ENCODE measurements at places on chromosomes 1 and 21.

- no peak for DNase-seq
Observed at GRCh38 chr21:33047231-33047630, 21.5 kb downstream of the OLIG2 start.

GRCh38 chr1:199172171-199173124 is 533.6 kb downstream of the PTPRC start:
- no peak for DNase-seq

DNA sequence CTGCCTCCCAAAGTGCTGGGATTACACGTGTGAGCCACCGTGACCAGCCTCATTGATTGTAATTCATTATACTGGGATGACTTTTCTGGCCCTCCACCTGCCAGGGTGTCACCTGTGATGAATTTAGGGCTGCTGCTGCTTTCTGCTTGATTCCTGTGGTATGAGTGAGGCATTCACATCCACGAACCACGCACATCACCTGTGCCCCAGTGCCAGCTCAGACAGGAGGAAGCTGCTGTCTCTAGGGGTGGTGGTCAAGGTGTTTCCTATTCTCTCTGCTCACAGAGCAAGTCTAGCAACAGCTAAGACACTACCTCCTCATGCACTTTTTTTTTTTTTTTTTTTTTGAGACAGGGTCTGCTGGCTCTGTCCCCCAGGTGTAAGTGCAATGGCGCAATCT is 12.3 kb upstream of the LDLRAD2 start:
- DNase-seq, result no peak

DNA sequence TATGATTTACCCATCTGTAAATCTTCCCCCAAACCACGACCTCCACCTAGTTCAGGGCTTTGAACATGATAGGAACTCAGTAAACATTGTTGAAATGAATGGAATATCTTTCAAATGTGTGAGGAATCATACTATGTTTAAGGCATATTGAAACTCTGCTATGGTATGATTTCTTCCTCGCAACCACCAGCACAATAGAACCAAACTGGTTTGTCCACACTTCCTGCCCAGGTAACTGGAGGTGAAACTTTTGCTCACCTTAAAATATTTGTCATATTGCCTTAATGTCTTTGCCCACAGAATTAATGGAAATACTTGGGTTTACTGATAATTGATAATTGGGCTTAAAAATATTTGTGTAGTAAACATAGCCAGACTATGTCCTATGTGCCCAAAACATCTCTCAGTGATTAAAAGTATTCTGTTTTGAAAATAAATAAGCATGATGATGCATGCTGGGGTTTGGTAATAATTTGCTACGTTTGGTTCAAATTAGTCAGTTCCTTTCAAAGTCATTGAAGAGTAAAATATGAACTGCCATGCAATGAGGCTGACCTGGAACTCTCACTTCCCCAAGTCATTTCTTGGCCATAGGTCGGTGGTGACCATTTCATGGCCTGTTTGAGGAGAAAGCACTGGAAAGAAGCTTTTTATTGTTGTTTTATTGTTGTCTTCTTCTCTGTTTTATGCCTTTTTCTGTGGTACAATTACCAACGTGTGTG is 73.3 kb downstream of the TNFSF18 start:
- no peak for DNase-seq

DNA sequence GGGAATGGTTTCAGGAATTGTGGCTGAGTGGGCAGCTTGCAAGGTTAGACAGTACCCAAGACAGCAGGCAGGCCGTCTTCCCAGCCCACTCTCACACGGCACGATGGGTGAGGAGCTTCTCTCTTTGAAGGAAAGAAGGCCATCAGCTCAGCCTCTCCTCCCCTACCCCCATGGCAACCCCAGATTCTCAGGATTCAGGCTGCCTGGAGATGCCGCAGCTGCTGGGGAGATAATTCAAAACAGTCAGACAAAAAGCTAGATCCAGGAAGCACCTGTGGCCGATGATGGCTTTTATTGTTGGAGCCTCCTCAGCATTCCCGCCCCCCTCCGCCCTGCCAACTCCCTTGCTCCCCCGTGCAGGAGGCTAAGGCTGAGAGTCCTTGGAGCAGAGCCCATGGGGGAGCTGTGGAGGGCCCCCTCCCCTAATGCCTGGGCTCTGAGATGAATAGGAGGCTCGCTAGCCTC is 220.5 kb downstream of the TRABD2B start:
- no peak for DNase-seq

DNA sequence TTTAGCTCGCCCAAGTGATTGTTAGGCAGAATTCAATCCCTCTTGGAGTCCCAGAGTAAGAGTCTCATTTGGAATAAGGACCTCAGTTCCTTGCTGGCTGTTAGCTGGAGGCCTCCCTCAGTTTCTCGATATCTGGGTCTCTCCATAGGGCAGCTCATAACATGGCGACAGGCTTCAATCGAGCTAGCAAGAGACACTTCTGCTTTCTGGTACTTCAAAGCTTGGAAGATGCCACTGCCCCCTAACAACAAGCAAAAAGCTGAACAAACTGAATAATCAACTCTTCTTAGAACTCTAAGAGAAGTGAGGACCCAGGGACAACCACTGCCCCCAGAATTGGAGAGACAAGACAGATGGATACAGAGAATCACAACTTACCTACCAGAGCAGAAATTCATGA is 86.2 kb downstream of the TEX35 start:
- no peak for DNase-seq

DNA sequence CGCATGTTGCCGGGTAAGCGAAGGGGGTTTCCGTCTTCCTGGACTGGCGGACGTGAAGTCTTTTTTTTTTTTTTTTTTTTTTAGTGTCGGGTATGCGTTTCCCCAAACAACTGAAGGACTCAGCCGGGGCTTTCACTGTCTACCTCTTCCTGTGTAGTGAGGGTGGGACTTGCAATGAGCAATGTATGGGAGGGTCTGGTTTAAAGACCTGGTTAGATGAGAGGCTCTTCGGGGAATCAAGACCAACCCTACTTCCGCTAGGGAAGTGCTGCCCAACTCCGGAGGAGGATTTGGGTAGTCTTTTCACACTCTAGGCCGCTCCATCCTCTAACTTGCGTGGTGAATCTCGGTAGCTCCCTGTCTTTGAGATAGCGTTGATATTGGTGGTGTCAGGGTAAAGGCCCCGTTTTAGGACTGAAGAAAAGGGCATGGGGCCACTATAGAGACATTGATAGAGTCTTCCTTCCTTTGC is 754 bp downstream of the PRRC2C start:
- peak; percentile 81 for DNase-seq

- DNase-seq, result no peak
Observed at GRCh38 chr1:233229288-233229687, 66.2 kb downstream of the PCNX2 start.

- no peak for DNase-seq
Observed at GRCh38 chr1:25174730-25175612, 57.3 kb downstream of the SYF2 start.

GRCh38 chr1:187310038-187310631 is 481.4 kb downstream of the PLA2G4A start:
- DNase-seq, result no peak

GRCh38 chr1:44799770-44800584 is at the start of gene PLK3:
TSS of gene PLK3 (plus strand) at chr1:44800377. CDS start at chr1:44800464, 87 bp downstream.
- peak; percentile 97 for DNase-seq

GRCh38 chr1:21287905-21288514 is 2.3 kb downstream of the ECE1 start:
- DNase-seq, result no peak

DNA sequence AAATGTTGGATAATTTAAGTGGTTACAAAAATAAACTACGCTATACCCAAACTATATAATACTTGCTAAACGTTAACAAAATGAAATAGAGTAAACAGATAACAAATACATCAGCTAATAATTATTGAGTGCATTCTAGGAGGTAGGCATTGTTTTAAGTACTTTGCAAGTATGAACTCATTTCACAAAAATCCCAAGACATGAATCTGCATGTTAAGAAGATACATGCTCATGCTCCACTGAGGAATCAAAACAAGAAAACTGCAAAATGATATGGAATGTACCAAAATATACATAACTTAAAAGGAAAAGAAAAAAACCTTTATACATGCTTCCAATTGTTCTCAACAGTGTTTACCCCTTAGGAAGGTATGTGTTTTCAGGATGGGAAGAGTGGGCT is 2.5 kb downstream of the FRRS1 start:
- DNase-seq, result no peak

DNA sequence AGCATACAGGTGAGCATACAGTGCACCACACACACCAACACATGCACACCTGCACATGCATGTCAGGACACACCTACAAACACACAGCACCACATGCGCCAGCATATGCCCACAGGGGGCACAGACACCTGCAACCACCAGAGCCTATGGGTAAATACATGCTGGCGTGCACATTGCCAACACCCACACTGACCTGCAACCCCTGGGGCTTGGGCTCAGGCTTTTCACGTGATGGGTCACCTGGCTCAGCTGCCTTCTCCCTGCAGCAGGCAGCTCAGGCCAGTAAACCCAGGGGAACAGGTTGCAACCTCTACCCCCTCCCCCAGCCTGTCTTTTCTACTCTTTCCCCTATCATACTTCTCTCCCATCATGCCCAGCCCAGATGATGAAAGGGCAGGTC is 8.1 kb downstream of the CD247 start:
- no peak for DNase-seq

DNA sequence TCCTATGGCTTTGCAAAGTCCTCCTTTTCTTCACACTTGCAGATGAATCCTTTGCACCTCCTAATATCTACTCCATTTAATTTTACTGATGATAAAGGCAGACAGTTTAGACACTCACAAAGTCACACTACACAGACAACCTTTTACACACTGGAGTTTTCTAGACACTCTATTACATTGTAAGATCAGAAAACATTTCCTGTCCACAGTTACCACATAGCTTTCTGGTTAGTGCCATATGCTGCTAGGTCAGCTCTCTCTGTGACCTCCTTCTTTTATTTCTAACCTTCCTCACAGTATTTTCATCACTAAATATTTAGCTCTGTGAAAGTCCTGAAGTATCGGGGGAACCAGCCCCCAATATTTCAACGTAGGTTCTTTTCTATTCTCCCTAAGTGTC is 5.1 kb downstream of the SH2D1B start:
- no peak for DNase-seq

DNA sequence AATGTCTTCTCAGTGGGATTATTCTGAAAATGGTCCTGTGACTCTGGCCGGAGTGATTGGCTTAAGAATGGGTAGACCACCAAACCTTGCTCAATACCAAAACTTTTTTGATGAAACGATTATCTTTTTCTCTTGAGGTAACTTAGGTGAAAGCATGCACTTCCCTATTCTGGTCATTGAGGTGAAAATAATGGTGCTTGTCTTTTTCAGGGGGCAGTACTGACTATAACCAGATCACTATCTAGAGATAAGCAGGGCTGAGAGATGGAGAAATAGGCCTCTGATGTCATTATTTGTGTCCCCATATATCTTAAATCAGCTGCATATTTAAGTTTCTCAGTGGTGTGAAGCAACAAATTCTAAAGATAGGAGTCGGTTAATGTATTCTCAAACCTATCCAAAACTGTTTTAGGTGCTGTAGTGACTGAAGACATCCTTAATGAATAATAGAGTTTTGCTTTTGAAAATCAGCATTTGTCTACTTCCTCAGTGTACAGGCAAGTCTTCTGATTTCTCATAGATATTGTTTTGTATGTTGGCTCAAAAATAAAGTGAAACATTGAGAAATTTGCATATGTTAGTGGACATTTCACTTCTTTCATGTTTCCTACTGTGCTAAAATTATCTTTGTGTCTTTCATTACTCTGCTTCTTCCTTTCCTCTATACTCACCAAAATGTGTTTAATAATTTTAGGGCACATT is 735.3 kb upstream of the ADGRL4 start:
- DNase-seq, result no peak

- DNase-seq, result no peak
Observed at GRCh38 chr1:78009836-78010235, 5.1 kb downstream of the DNAJB4 start.

DNA sequence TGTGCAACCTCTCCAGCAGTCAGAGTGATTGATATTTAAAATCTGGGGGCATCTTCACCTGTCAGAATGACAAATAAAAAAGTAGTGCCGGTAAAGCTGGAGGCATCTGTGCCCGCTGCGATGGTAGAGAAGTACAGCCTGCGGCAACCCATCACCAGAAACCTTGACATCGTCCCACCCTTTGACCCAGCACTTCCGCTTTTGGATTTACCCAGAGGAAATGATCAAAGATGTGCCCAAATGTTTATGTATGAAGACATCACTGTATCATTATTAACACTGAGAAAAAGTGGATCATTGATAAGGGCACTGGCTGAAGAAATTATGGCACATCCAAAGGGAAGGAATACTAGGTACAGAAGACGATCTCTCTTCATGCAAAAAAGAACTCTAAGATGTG is 96.0 kb downstream of the PGBD5 start:
- DNase-seq, result no peak

DNA sequence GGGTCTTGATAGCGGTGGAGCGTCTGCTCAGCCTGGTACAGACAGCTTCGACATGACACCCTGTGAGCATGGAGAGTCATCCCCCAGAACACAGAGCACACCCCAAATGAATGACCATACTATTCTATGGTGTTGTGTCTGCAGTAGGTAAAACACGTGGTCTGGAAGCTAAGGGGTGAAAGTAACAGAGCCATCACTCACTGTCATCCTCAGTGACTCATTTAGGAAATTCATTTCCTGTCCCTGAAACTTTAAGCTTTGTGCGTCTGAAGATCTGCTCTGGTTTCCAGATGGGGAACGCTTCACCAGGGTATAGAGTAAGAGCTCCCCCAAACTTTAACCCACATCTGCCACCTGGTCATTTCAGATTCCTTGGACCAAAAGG is 94.8 kb upstream of the DISP3 start:
- DNase-seq, result no peak

- no peak for DNase-seq
Observed at GRCh38 chr1:56150441-56151215, 428.7 kb downstream of the PLPP3 start.

GRCh38 chr1:112509005-112509659 is 367 bp downstream of the WNT2B start:
- no peak for DNase-seq

DNA sequence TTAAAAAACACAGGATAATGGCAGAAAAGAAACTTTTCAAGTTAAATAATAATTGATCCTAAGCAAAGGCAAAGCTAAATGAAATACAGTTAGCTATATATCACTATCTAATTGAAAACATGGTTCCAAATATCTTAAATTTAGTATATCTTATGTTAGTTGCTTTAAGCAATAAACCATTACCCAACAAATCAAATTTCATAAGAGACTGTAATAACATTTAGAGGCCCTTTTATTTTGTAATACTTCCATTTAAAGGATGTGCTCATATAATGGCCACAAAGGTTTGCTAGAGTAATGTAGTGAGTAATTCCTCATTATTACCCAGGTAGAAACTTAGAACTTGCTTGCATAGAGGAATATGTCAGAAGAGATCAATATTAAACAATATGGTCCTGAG is 32.3 kb downstream of the RPL5 start:
- no peak for DNase-seq

- DNase-seq, result no peak
Observed at GRCh38 chr1:44422161-44422560, 17.1 kb downstream of the RNF220 start.

GRCh38 chr1:14263671-14264070 is 334.8 kb upstream of the KAZN start:
- DNase-seq, result no peak

GRCh38 chr1:175841738-175842187 is 98.4 kb upstream of the TNR start:
- DNase-seq, result no peak
